HT1080 (cell line): ENCODE measurements at places on chromosomes 1 and 21. TPM values are rescaled to one million over a fixed set of nuclear protein-coding genes. Genes with fewer than 3 reads are reported as not detected.

The OR10J1 gene
- not detected in 2 replicates for total RNA-seq

The RGS13 gene
- total RNA-seq = not detected in 2 replicates

The CLCA1 gene
- not detected in 2 replicates for total RNA-seq

- DNase-seq = no peak
Measured at GRCh38 chr1:13512472-13512871, 1.3 kb downstream of the LRRC38 start.

- DNase-seq = no peak
Measured at GRCh38 chr1:67583462-67583950, 101.5 kb upstream of the GADD45A start.

DNA sequence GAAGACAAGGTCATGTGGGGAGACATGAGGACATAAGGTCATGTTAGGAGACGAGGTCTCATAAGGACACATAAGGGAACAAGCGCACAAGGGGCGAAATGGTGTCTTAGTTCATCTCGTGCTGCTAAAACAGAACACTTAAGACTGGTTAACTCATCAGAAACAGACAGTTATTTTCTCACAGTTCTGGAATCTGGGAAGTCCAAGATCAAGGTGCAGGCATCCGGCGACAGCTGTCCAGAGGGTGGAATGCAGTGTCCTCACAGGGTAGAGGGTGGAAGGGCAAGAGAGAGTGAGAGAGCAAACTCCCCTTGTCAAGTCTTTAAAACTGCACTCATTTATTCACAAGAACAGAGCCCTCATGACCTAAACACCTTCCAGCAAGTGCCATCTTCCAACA, 34.6 kb upstream of the PDPN start:
- DNase-seq = no peak

DNA sequence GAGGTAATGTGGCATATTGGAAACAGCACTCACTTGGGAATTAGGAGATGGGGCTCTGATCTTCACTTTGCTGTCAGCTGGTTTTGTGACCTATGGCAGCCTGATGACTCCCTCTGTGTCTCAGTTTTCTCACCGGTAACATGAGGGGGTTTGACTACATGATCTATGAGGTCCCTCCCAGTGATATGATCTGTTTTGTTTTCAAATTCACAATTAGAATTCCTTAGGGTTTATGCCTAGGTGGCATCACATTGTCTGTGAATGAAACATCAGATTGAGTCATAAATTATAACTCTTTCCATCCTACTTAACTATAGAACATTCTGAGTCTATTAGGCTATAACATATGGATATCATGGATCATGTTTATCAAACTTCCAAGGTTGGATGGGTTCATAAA, 386.6 kb downstream of the PTBP2 start:
- DNase-seq = peak; percentile 27

DNA sequence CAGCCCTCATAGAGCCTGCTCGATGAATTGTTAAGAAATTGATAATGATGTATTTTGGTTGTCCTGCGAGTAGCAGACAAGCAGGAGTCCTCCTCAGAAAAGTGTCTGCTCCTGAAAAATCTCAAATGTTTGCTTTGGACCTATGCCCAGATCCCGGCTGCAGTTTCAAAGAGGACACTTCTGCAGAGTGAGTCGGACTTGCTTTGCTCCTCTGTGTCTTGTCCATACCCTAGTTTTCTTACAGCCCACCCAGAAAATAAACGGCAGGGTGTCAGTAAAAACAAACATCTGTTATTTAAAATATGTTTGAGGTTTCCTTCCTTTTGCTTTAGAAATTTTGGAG, 2.8 kb downstream of the S100A10 start:
- DNase-seq = peak; percentile 72

DNA sequence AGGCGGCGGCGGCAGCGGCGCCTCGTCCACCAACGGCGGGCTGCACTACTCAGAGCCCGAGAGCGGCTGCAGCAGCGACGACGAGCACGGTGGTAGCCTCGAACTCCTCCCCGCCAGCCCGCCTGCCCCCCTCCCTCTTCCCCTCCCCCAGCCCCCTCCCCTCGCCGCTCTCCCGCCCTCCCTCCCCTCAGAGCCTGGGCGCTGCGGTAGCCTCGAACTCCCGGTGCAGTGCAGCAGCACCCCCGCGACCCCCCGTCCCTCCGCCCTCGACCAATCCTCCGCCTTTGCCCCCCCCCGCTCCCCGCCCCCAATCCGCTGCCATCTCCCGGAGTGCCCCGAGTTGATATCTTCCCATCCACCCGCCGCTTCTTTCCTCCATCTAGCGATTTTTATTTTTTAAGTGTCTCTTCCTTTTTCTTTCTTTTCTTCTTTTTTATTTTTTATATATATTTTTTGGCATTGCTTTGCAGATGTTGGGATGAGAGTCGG, 516 bp downstream of the RCOR3 start:
- DNase-seq = no peak

GRCh38 chr1:224828691-224829090, 100.8 kb upstream of the DNAH14 start:
- no peak for DNase-seq

- DNase-seq = peak; percentile 24
Measured at GRCh38 chr1:23591460-23592208, 32.3 kb upstream of the ID3 start.

DNA sequence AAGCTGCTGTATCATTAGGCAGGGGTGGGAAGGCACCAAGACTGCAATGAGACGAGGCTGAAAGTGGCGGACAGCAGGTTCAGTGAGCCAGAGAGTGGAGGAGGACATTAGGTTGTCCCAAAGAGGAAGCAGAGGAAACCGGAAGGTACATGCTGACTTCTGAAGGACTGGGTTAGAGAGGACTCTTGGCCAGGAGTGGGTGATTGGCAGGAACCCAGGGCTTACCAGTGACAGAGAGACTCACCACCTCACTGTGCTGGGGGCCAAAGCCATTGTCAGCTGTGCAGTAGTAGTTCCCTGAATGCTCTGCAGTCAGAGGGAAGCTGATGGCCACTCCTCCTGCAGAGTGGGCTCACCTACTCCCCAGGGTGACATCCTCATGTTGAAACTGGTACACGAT, 41.9 kb upstream of the FCRL4 start:
- no peak for DNase-seq
